ENCODE measurements at places on chromosomes 6 and 20.
A peak's percentile ranks its signal among the peaks of the same experiment; 100 is the strongest.

DNA sequence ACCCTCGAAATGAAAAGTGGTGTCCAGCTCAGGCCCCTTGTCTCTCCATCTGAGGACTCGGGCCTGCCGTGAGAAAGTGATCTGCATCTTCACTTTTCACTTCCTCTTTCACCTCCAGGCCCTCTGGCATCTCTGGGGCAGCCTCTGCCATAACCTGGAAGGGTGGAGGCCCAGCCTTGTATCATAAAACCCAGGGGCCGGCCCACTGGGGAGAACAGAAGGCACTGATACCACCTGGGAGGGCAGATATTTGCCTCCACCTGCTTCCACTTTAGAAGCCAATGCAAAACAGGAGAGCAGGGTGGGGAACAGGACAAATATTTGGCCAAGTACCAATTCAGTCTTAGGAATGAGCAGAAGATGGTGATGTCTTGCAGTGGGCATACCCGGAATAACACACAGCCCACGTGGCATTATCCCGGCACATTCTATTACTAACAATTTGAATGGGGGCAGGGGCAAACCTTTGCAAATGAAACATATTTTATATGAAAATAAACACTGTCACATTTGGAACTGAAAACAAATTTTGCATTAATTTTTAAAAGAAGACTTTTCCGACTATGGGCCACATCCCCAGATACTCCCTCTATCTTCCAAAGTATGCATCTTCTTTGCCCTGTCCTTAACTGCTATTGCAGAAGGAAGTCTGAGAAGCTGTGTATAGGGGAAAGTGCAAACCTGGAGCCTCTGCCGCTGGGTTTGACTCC, 69.2 kb upstream of the TBC1D7 start:
- no peak for DNase-seq

GRCh38 chr20:52379723-52380336, 188.3 kb upstream of the ZFP64 start:
- peak; percentile 19 for DNase-seq

GRCh38 chr20:25254571-25254970, 6.7 kb downstream of the PYGB start:
- no peak for DNase-seq

- DNase-seq: no peak
These were observed 111.3 kb downstream of the ADGRG6 start for GRCh38 chr6:142413111-142413510.

GRCh38 chr6:86355271-86355670, 582.1 kb upstream of the HTR1E start:
- DNase-seq: no peak

DNA sequence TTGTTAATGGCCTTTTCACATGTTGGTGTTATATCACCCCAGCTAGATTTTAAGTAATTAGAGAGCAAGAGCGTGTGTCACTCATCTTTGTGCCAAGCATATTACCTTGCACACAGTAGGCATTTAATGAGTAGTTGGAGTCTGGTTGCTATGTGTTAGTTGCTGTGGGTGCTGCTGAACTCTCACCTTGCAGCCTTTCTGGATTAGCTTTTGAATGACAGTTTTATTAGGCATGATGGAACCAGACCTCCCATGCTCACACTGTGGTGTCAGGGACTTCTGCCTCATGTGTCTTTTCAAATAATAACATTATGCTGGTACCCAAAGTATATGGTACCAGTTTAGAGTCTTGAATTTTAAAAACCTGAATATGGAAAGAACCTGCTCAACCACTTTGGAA, 55.9 kb downstream of the TRAF3IP2 start:
- DNase-seq: no peak

DNA sequence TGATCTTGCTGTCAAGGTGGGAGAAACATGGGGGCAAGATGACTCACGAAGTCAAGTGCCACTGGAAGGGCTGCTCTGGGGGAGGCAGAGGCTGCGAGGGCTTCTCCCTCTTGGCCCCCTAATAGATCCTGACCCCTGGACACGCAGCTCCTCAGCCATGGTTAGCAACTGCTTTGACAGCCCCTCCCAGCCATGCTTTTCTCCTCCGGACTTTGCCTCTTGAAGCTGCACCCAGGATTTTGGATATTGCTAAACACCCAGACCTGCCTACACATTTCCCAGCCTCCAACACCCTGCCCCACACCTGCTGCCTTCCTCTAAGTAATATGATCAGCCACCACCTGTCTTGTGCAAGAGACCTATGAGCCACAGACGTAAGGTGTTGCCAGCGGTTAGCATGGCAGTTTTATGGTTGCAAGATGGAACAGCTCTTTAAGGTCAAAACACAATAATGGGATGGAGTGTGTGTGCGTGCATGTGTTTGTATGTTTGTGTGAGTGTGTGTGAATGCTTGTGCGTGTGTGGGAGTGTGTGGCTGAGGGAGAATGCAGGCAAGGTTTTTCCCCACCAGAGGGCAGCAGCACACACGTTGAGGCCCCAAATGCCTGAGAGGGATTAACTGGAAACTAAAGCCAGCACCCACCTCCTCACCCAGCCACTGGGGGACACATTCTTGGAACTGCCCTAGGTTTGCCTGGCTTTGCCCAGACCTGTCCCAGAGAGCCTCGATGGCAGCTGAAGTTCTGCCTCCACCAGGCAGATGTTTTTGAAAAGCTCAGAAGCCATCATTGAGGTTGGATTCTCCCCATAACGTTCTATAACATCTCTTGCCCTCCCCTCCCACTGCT, 2.5 kb downstream of the IP6K3 start:
- DNase-seq: peak; percentile 72

GRCh38 chr6:88161940-88162339, 4.2 kb downstream of the CNR1 start:
- no peak for DNase-seq

All from activated T-cell treated with anti-CD3 and anti-CD28 coated beads for 4 hours (primary cell).